ENCODE measurements at places on chromosomes 6 and 20. TPM values are rescaled to one million over a fixed set of nuclear protein-coding genes. Genes with fewer than 3 reads are reported as not detected.

SLC22A7 gene
- not detected for total RNA-seq

PAK5 gene
- not detected for total RNA-seq

FAM209A gene
- not detected for total RNA-seq

CALHM4 gene
- total RNA-seq, result not detected

ATRN gene
- 42.9 TPM for total RNA-seq

TP53INP2 gene
- 5.8 TPM for total RNA-seq

Measured in dermis blood vessel endothelial cell (primary cell).